Activated B cell treated with CpG ODN at 0.5 μM for 24 hours (primary cell): ENCODE measurements at places on chromosomes 13 and 19. TPM values are rescaled to one million over a fixed set of nuclear protein-coding genes. Genes with fewer than 3 reads are reported as not detected.

GRCh38 chr19:35789195-35789977, 14.0 kb downstream of the ARHGAP33 start:
- no peaks in the 10 kb centered on the region for H3K27me3 ChIP-seq
- DNase-seq = no peak
- no peaks in the 10 kb centered on the region for H3K4me1 ChIP-seq

DNA sequence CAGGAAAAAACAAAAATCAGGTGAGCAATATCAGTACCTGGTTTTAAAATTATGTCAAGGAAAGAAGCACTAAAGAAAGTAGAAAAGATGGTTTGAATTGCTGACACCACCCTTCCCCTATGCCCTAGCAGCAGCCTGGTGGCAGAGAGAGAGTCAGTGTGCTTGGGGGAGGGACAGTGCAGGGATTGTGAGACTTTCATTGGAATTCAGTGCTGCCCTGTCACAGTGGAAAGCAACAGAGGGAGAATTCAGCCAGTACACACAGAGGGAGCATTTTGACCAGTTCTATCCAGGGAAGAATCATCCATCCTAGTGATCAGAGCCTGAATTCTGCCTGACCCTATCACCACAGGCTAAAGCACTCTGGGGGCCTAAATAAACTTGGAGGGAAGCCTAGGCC, 222.4 kb upstream of the PCDH17 start:
- no peak overlapping the region for H3K27ac ChIP-seq
- no peak for DNase-seq
- no peaks in the 10 kb centered on the region for H3K27me3 ChIP-seq
- no peak overlapping the region for H3K4me3 ChIP-seq
- H3K4me1 ChIP-seq = no peaks in the 10 kb centered on the region

GRCh38 chr19:14004619-14005348, 1.3 kb downstream of the RFX1 start:
- H3K4me1 ChIP-seq = peaks cover 63% of the 10 kb centered on the region
- H3K36me3 ChIP-seq = peaks cover 10% of the 10 kb centered on the region
- DNase-seq = peak; percentile 22
- no peaks in the 10 kb centered on the region for H3K27me3 ChIP-seq

GRCh38 chr19:18666784-18667183, 16.7 kb upstream of the CRTC1 start:
- peaks cover 33% of the 10 kb centered on the region for H3K36me3 ChIP-seq
- H3K4me3 ChIP-seq = no peak overlapping the region
- H3K4me1 ChIP-seq = peaks cover 18% of the 10 kb centered on the region

GRCh38 chr13:63086286-63086685, 1670.6 kb upstream of the PCDH20 start:
- no peaks in the 10 kb centered on the region for H3K36me3 ChIP-seq
- H3K27ac ChIP-seq = no peak overlapping the region
- no peak for DNase-seq
- no peak overlapping the region for H3K4me3 ChIP-seq
- no peaks in the 10 kb centered on the region for H3K4me1 ChIP-seq

The CEACAM3 gene
- total RNA-seq = not detected in 2 replicates

The SPPL2B gene
- total RNA-seq = 112 and 142 TPM in 2 replicates
